ENCODE measurements at places on chromosomes 4 and X. TPM values are rescaled to one million over a fixed set of nuclear protein-coding genes. Genes with fewer than 3 reads are reported as not detected.

UBE2A gene
- total RNA-seq = 64.3 TPM

CLNK gene
- 0.11 TPM for total RNA-seq

AR gene
- total RNA-seq = 0.11 TPM

SLC34A2 gene
- 0.96 TPM for total RNA-seq

CASP6 gene
- total RNA-seq = 14.1 TPM

PGAM4 gene
- total RNA-seq = 0.37 TPM

SGMS2 gene
- total RNA-seq = 0.43 TPM

HERC5 gene
- total RNA-seq = 2.9 TPM

GNRHR gene
- not detected for total RNA-seq

EFHC2 gene
- total RNA-seq = not detected

RELL1 gene
- total RNA-seq = 9.0 TPM

ZMAT1 gene
- total RNA-seq = 0.95 TPM

CENPVL1 gene
- total RNA-seq = not detected

KIF4A gene
- 2.4 TPM for total RNA-seq

MTTP gene
- total RNA-seq = not detected

BRS3 gene
- not detected for total RNA-seq

NSUN7 gene
- not detected for total RNA-seq

ARHGAP24 gene
- 0.29 TPM for total RNA-seq

USP46 gene
- total RNA-seq = 7.4 TPM

CYTL1 gene
- not detected for total RNA-seq

PNMA6F gene
- not detected for total RNA-seq

HELT gene
- not detected for total RNA-seq

RASGEF1B gene
- 24.5 TPM for total RNA-seq

PPBP gene
- total RNA-seq = not detected

TSPAN6 gene
- 1.7 TPM for total RNA-seq

SFRP2 gene
- total RNA-seq = 0.40 TPM

CNKSR2 gene
- 11.4 TPM for total RNA-seq

RPA4 gene
- 0.52 TPM for total RNA-seq

HSD17B11 gene
- 7.4 TPM for total RNA-seq

TCP11X1 gene
- not detected for total RNA-seq

PGK1 gene
- 728 TPM for total RNA-seq

TCEANC gene
- total RNA-seq = 1.4 TPM

UGT2B15 gene
- total RNA-seq = 0.16 TPM

XK gene
- total RNA-seq = 0.16 TPM

REPS2 gene
- not detected for total RNA-seq

SLC9B1 gene
- 0.68 TPM for total RNA-seq

ADH1C gene
- total RNA-seq = 0.11 TPM

RAPGEF2 gene
- total RNA-seq = 49.3 TPM

KCNE5 gene
- total RNA-seq = 0.69 TPM

SPANXC gene
- not detected for total RNA-seq

SPACA5 gene
- total RNA-seq = not detected
